ENCODE measurements at places on chromosomes 2 and 18.

DNA sequence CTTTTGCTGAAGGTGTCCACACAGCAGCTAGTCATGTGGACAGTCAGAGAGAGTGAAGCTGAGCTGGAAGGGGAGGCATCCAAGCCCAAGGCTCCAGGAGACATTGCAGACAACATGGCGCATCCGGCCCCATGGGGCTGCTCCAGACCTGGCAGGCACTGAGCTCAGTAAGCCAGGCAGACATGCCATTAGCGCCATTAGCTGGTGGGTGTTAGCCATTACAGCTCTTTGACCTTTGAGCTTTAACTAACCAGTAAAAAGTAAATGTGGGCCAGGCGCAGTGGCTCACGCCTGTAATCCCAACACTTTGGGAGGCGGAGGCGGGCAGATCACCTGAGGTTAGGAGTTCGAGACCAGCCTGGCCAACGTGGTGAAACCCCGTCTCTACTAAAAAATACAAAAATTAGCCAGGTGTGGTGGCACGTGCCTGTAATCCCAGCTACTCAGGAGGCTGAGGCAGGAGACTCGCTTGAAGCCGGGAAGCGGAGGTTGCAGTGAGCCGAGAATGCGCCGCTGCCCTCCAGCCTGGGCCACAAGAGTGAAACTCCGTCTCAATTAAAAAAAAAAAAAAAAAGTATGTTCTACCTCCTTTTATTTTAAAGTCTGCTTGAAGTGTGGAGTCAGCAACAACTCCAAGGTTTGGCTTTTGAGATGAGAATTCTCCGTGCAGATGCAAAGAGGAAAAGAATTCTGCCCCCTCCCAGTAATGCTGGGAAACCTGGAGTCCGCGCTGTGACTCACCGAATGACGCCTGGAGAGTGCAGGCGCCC lies 69.4 kb downstream of the TWSG1 start:
- DNase-seq = no peak

- peak; percentile 72 for DNase-seq
Measured at GRCh38 chr2:45889053-45889452, 237.6 kb downstream of the PRKCE start.

DNA sequence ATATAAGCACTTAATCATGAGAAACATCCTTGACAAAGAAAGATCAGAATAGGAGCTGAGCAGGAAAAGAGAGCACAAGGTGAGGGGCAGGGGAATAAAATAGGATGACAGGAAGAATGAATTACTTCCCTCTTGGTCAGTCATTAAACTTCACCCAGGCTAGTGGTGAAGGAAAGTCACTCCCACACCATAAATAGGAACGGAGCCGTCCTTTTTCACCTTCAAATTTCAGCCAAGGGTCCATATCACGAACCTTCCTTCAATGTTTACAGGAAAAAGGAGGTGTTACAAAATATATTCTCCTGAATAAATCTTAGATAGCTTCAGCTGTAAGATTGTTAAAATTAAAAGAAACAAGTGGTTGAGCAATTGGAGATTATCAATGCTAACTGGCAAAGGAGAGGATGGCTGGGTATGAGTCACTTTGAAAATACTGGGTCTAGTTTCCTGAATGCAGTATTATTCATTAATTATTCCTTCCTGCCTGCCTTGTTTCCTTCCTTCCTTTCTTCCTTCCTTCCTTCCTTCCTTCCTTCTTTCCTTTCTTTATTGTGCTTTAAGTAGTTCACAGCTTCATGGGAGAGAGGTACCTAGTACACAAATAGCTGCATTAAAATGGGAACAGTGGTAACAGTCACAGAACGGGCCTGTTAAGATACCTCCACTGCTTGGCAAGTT lies 292.3 kb upstream of the ID2 start:
- DNase-seq = no peak

DNA sequence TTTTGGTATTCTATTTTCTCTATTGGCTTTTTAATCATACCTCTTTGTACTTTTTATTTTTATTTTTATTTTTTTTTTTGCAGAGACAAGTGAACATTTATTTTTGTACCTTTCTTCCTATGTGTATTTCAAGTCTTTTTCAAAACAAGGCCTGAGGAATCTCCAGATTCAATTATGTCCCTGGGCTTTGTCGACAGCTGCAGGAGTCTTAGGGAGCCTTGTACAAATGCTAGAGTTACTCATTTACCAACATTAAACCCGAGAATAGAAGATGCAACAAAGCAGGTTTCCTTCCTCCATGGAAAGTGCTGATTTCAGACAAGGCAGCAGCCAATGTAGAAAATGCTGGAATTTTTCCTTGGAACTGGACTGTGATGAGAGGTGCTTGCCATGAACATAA lies 242.8 kb downstream of the TNS1 start:
- no peak for DNase-seq

GRCh38 chr18:73647391-73647790 lies 500.2 kb downstream of the FBXO15 start:
- DNase-seq = no peak

DNA sequence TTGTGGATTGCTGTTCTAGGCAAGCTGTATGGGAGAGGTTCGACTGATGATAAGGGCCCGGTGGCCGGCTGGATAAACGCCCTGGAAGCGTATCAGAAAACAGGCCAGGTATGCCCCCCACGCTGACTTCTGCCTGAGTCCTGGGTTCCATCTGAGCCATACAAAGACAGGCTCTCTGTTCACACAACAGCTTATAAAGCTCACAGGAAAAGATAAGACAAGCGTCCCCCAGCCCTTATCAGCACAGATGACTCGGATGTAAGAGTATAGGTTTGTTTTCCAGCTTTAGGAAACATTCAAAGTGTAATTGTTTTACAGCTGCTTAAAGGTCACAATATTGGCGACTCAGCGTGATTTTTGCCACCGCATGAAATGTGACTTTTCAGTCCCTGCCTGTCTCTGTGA lies 12.7 kb downstream of the CNDP2 start:
- no peak for DNase-seq

GRCh38 chr2:149731079-149731478 lies 143.5 kb upstream of the MMADHC start:
- no peak for DNase-seq

DNA sequence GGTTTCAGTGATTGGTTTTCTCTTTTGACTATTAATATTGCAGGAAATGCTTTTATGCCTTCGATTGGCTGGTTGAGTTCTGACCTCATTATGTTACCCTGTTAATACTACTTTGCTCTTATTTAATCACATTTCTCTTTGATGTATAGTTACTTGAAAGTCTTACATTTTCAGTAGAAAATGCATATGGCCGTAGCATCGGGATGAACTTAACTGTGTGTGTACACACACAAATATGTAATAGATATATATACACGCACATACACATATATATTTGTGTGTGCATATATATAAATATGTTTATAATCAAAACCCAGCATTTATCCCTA lies 1.6 kb downstream of the EPC2 start:
- DNase-seq = no peak

- no peak for DNase-seq
Measured at GRCh38 chr2:11876889-11877288, 130.5 kb downstream of the LPIN1 start.

- DNase-seq = no peak
Measured at GRCh38 chr2:219918254-219918653, 290.8 kb downstream of the SLC4A3 start.

GRCh38 chr18:79876497-79876896 lies 75.0 kb downstream of the SLC66A2 start:
- DNase-seq = no peak

GRCh38 chr2:217588266-217588665 lies 414.5 kb downstream of the TNS1 start:
- DNase-seq = no peak

- DNase-seq = peak; percentile 75
Measured at GRCh38 chr2:57886161-57886786, 160.3 kb upstream of the VRK2 start.

DNA sequence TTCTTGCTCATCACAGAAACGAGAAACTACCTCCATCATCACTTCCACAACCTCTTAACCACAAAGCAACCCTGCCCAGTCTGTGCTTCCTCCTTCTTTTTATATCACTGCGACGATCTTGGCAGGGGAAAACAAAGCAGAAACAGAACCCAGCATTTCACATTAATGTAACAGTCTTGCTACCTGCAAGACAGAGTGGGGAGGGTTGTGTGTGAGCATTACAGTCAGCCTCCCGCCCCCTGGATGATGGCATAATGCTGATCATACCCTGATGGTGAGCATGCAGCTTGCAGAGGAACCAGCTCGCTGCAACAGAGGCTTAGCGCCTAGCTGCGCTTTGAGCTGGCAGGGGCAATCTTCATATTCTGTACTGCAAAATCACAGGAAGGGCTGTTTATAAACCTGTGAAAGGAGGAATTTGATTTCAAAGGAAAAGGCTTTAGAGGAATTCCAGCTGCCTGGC lies 376.1 kb downstream of the IRS1 start:
- no peak for DNase-seq

DNA sequence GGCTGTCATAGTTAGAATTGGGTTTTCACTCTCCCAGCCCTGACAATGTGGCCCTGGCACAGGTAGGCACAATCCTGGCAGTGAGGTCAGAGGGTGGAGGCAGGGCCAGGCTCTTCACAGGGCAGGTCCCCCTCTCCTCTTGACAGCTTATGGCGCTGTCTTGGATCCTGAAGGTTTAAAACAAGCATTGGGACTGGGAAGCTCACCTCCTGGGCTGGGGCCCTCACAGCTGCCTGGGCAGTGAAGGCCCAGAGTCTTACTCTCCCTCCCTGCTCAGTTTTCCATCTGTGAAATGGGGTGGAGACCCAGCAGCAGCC lies 23.3 kb downstream of the LBH start:
- DNase-seq = no peak

DNA sequence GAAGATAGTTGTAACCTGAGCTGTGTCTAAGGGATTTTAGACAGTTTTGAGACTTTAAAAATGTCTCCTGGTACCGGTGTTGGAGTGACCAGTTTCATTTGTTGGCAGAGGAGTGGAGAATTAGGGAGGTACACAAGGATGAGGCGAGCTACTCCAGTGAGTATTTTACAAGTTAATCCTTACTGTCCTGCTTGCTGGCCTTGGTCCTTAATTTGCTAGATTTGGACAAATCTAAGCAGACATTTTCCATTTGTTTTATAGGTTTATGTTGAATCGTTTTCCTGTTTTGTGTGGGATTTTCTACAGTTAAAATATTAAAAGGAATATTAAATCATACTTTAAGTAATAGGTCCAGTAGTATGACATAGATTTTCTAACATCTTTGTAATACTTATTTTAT lies 101.8 kb downstream of the ZNF407 start:
- DNase-seq = no peak

DNA sequence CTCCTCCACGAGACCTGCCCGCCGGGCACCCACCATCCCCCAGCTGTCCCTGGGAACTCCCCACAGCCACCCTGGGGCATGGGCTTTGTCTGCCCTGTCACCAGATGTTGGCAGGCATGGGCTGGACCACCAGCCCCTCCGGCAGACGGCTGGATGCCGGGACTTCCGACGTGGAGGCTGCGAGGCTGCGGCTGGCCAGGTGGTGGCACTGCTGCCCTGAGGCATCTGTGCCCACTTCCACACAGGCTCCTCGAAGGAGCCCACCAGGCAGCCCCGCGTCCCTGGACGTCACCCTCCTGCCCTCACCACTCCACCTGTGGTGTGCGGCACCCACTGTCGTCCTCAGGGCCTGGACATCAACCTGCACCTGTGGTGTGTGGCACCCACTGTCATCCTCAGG lies 319.9 kb upstream of the SALL3 start:
- peak; percentile 6 for DNase-seq

GRCh38 chr2:135685361-135685760 lies 56.3 kb upstream of the UBXN4 start:
- no peak for DNase-seq

DNA sequence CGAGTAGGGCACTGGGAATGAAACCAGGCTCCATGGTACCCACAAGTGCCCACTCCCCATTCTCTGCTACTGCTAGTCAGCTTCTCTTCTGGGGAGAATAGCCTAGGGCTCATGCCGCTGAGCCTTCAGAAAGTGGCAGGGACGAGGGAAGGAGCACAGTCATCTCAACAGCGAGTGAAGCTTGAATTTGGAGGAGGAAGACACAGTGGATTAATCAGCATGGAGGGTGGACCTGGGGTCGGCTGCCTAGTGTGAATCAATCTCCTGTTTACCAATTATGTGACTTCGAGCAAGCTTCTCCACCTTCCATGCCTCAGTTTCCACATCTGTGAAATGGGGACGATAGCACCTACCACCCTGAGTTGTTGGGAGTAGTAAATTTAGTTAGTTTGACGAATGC lies 157.0 kb downstream of the SEPTIN10 start:
- no peak for DNase-seq

DNA sequence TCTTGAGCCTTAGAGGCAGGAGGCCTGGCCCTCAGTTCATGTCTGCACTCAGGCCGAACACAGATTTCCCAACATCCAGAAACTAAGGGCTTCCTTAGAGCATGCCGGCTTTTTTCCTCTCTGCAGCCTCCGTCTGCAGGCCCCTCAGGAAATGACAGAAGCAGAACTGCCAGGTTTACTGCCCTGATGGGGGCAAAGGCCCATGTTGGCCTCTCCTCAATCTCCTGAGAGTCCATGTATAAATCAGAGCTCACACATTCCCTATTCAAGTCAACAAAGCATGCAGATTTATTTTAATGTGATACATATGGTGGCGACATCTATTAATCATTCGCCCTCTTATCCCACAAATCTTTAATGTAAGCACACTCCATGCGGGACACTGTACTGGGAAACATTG lies 475.6 kb upstream of the HS6ST1 start:
- DNase-seq = no peak

- no peak for DNase-seq
Measured at GRCh38 chr2:96142217-96143113, 2.8 kb downstream of the DUSP2 start.

- DNase-seq = no peak
Measured at GRCh38 chr2:134333646-134334189, 79.8 kb downstream of the MGAT5 start.

- DNase-seq = no peak
Measured at GRCh38 chr2:200254773-200255172, 51.7 kb upstream of the SPATS2L start.

- DNase-seq = no peak
Measured at GRCh38 chr18:77495079-77495478, 245.4 kb downstream of the GALR1 start.

- no peak for DNase-seq
Measured at GRCh38 chr18:58975296-58975695, 110.6 kb downstream of the ZNF532 start.

- no peak for DNase-seq
Measured at GRCh38 chr2:101355401-101356054, 31.8 kb downstream of the CREG2 start.

GRCh38 chr2:7670905-7671641 lies 753.9 kb downstream of the RNF144A start:
- DNase-seq = no peak

DNA sequence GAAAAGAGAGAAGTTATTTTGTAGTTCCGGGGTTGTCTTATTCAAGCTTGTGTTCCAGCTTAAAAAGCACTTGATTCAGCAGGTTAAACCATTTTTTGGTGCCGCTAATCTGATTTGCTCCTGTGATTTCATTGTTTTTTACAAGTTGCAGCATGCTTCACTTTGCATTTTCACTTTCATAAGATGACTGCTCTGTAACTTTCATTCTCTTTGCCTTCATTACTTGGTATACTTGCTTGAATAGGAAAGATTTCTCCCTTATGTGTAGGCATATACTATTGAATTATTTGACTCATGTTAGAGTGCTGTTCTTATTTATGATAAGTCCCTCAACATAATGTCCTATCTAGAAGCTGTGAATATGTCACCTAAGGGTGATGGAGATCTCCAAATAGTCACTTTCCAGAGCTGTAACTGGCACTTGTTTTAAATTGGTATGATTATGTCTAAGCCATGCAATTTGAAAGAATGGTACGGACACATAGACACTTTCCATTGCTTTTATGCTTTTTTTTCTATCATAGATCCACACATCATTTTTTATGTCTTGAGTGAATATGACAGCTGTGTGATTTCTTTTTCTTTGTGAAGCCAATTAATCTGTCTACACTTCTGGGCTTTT lies 254.5 kb downstream of the DSEL start:
- DNase-seq = no peak
